ENCODE measurements at places on chromosomes 12 and 14. TPM values are rescaled to one million over a fixed set of nuclear protein-coding genes. Genes with fewer than 3 reads are reported as not detected.
A peak's percentile ranks its signal among the peaks of the same experiment; 100 is the strongest.

- no peak for DNase-seq
These were observed 221.8 kb downstream of the MSRB3 start for GRCh38 chr12:65500091-65500900.

DNA sequence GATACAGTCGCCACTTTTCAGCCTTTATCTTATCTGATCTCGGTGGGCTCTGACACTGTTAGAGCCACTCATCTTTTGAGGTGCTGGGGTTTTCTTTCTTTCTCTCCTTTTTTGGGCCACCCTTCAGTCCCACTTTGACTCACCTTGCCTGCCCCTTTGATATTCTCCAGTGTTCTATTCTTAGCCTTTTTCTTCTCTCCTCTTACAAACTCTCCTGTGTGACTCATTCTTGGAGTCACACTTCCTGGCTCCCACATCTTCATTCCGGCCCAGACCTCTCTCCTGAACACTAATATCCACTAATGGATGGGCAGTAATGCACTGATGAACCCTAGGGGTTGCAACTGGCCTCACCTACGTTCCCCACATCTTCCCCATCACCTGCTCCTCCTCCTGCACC is 2.2 kb upstream of the DCD start:
- no peak for DNase-seq

GRCh38 chr12:6963016-6963731 is 7.3 kb downstream of the PHB2 start:
- peak; percentile 89 for DNase-seq

GRCh38 chr12:57142121-57142520 is 5.3 kb downstream of the LRP1-AS start:
- DNase-seq = no peak

DNA sequence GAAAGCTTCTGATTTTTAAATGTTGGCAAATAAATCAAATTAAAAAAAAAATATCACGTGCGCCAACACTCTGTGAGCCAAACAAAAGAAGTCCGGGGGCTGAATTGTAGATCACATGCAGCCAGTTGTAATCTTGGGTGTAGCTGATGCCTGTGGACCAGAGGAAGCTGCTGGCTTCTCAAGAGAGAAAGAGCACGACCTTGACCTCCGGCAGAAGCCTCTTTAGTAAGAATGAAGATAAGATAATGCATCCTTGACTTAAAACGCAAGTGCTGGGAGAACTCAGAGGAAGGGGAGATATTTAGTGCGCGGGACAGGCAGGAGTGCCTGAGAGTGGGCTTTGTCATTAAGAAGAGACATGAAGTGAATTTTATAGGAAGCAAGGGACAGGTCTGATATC is 162.8 kb upstream of the TBX3 start:
- no peak for DNase-seq

- DNase-seq = no peak
These were observed 138.0 kb downstream of the ZNF664 start for GRCh38 chr12:124111006-124111405.

- no peak for DNase-seq
These were observed 190.3 kb upstream of the RASSF8 start for GRCh38 chr12:25768151-25768550.

DNA sequence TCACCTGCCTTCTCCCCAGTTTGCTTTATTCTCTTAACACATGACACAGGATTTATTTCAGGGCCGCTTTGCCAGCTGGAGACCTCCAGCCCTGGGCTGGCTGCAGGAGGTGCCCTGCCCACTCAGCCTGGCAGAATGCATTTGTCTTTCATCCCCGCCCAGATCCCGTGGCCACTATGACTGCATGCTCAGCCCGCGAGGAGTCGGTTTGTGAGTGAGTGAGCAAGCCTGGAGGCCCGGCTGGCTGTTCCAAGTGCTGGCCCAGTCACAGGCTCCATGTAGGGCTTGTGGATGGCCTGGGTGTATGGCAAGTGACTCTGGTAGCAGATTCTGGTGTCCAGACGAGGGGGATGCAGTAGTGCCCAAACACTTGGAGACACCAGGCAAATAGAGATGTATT is 2.1 kb downstream of the TDP1 start:
- no peak for DNase-seq

DNA sequence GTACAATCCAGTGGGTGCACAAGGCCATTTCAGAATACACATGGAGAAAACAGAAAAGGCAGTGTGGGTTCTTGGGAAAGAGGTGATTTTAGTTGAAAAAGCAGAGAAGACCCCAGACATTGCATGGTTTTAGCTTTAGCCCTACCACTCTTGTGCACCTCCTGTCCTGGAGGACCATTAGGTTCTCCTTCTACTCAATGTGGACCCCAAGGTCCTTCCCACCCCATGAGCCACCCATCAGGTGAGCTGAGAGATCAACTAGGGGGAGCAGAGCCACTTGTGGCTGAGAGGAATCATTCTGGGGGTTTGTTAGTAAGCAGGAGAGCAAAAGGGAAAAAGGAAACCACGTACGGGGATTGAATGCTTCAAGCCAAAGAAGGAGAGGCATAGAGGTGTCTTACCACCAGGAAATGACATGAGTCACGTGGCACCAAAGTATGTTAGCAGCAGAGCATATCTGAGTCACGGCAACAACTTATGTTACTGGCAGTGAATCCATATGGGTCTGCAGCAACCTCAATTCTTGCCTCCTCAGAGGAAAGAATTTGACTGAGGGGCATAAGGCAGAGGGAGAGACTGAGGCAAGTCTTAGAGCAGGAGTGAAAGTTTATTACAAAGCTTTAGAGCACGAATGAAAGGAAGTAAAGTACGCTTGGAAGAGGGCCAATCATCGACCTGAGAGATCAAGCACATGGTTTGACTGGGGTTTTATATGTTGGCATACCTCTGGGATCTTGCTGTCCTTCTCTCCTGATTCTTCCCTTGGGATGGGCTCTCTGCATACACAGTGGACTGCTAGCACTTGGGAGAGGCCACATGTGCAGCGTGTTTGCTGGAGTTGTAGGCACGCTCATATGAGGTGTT is 73.9 kb downstream of the HSD17B6 start:
- no peak for DNase-seq

GRCh38 chr12:88985011-88985410 is 367.3 kb downstream of the DUSP6 start:
- no peak for DNase-seq

DNA sequence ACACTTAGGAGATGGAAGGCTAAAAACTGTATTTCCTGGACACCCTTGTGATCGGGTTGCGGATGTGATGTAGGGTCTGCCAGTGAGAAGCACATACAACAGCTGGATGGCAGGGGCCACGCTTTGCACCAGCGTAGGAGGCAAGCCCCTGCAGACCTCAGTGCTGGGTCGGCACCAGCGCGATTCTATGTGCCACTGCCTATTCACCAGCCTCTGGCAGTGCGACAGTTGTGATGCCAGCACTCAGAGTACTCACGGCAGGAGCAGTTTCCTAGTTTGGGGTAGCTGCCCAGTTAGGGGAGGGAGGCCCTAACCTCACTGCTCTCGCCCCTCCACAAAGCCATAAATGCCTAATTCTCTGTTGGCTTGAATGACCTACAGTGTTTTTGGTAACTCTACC is 31.6 kb downstream of the SPTLC2 start:
- DNase-seq = no peak

DNA sequence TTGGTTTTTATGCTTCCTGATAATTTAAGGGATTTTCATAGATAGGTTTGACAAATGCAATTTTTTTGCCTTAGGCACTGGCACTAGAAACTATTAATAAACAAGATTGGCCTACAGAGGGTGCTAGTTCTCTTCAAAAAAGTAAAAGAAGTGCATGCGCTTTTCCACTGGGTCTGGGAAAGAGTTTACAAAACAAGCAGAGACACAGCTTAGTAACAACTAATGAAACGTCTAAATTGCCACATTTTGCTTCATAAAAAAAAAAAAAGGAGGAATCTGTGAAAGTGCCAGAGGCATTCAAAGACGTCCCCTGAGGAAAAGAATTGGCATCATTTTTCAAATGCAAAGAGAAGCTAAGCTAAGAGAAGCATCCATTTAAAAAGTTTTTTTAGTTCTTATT is 58.3 kb upstream of the EEA1 start:
- peak; percentile 36 for DNase-seq

GRCh38 chr14:98298481-98299244 is 973.3 kb downstream of the BCL11B start:
- no peak for DNase-seq

DNA sequence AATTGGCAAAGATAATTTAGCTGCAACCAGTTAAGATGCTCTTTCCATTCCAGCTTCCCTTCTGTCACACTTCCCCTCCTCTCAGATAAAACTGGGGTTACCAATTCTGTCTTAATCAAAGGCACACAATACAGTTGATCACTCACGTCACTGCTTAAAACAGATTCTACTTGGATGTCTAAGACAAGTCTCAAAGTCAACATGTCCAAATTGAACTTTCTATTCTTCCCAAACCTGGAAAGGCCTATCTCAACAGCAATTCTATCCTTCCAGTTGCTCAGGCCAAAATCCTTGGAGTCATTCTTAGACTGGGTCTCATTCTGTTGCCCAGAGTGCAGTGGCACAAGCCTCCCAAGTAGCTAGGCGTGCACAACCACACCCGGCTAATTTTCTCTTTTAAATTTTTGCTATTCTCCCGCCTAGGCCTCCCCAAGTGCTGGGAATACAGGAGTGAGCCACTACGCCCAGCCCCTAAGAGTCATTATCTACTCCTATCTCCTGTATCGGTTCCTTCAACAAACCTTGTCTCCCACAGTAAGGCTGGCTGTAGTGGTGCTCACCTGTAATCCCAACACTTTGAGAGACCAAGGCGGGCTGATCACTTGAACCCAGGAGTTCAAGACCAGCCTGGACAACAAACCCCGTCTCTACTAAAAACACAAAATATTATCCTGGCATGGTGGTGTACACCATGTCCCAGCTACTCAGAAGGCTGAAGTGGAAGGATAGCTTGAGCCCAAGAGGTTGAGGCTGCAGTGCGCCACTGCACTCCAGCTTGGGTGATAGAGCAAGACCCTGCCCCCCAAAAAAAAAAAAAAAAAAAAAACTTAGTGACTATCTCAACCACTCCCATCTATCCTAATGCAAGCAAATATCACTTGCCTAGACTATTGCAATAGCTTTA is 4.7 kb downstream of the RPS29 start:
- DNase-seq = no peak

GRCh38 chr14:104856157-104856868 is 8.8 kb upstream of the CEP170B start:
- peak; percentile 64 for DNase-seq

DNA sequence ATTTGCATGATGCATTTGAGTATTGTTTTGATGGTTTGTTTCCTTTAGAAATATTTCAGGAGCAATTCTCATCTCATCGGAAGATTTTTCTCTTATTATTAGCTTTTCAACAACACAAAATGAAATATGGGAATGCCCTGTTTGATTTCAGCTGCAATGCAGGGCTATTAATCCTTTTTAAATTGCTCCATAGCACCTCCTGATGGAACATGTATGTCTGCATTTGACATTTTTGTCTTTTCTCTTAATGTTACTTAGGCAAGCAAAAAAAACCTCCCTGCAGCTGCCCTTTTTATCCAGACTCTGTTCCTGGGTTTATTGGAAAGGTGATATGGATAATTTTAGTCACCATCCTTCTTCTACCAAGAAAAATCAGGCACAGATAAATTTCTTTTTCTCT is 895.8 kb downstream of the RPS29 start:
- no peak for DNase-seq

The SLC17A8 gene
- not detected for polyA plus RNA-seq

The DACT1 gene
- polyA plus RNA-seq = 1.3 TPM

The CCDC38 gene
- polyA plus RNA-seq = not detected

The TCL1A gene
- polyA plus RNA-seq = 0.09 TPM

The ADAMTS20 gene
- not detected for polyA plus RNA-seq

The NXPH4 gene
- polyA plus RNA-seq = 0.28 TPM

The MSI1 gene
- polyA plus RNA-seq = 4.8 TPM

The IGF1 gene
- 2.4 TPM for polyA plus RNA-seq

The DPPA3 gene
- not detected for polyA plus RNA-seq

The CCDC77 gene
- 3.3 TPM for polyA plus RNA-seq
